Muscle of leg (tissue), 16 donors: ENCODE measurements at places on chromosomes 2 and 18. TPM values are rescaled to one million over a fixed set of nuclear protein-coding genes. Genes with fewer than 3 reads are reported as not detected.

- H3K27ac ChIP-seq: no peak overlapping the region
- DNase-seq: no peak
- H3K36me3 ChIP-seq: no peaks in the 10 kb centered on the region
- no peaks in the 10 kb centered on the region for H3K4me1 ChIP-seq
- no peak overlapping the region for H3K4me3 ChIP-seq
- no peaks in the 10 kb centered on the region for H3K27me3 ChIP-seq
These were observed 55.7 kb downstream of the MEIS1 start for GRCh38 chr2:66490588-66491001.

- DNase-seq: no peak
- H3K36me3 ChIP-seq: peaks cover 47% of the 10 kb centered on the region
- H3K4me3 ChIP-seq: no peak overlapping the region
- no peaks in the 10 kb centered on the region for H3K4me1 ChIP-seq
- H3K27me3 ChIP-seq: no peaks in the 10 kb centered on the region
- H3K27ac ChIP-seq: no peak overlapping the region
These were observed 24.8 kb downstream of the NOP58 start for GRCh38 chr2:202290316-202290715.

- H3K36me3 ChIP-seq: peaks cover 7% of the 10 kb centered on the region
- peak overlapping the region; percentile 84 for H3K27ac ChIP-seq
These were observed 52.8 kb downstream of the GALNT1 start for GRCh38 chr18:35634323-35634722.

- no peak overlapping the region for H3K4me3 ChIP-seq
- H3K36me3 ChIP-seq: no peaks in the 10 kb centered on the region
- no peak overlapping the region for H3K27ac ChIP-seq
- peaks cover 8% of the 10 kb centered on the region for H3K4me1 ChIP-seq
- no peak for DNase-seq
- H3K27me3 ChIP-seq: no peaks in the 10 kb centered on the region
These were observed 34.0 kb downstream of the ST6GAL2 start for GRCh38 chr2:106851881-106852501.

DNA sequence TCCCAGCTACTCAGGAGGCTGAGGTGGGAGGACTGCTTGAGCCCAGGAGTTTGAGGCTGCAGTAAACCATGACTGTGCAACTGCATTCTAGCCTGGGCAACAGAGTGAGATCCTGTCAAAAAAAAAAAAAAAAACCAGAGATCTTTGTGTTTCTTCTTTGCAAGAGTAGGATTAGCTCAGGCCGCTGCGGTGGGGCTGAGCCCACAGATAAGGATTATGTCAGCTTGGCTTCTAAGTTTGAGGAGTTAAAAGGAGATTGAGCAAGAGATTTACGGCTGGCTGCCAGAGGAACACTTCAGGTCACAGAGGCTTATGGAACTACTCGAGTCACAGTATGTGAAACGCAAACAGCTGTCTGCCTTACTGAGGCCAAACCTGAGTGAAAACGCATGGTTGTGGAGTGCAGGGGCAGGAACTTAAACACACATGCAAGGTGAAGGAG lies 146.7 kb upstream of the L3MBTL4 start:
- peaks cover 17% of the 10 kb centered on the region for H3K4me1 ChIP-seq
- no peaks in the 10 kb centered on the region for H3K27me3 ChIP-seq
- DNase-seq: peak; percentile 92
- no peak overlapping the region for H3K4me3 ChIP-seq
- H3K27ac ChIP-seq: no peak overlapping the region

DNA sequence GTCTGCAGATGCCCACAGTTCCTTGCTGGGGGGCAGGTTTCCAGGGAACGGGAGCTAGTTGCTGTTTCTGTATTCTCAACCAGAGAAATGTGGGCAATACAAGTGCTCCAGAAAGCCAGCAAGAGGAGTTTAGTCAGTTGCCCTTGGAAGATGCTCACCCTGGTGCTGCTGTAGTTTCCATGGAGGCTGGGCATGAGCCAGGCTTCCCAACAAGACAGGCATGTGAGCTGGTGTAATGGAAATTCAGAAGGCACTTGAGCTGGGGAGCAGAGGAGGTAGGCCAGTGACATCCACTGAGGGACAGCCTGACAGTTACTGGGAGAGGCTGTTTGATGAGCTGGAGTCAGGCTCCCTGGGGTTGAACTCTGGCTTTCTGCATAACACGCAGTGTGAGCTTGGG lies 7.7 kb downstream of the HK2 start:
- no peak overlapping the region for H3K27ac ChIP-seq
- peaks cover 15% of the 10 kb centered on the region for H3K4me1 ChIP-seq
- no peak overlapping the region for H3K4me3 ChIP-seq

- H3K27ac ChIP-seq: no peak overlapping the region
- H3K27me3 ChIP-seq: no peaks in the 10 kb centered on the region
- DNase-seq: peak; percentile 41
- H3K36me3 ChIP-seq: no peaks in the 10 kb centered on the region
- H3K4me1 ChIP-seq: no peaks in the 10 kb centered on the region
- no peak overlapping the region for H3K4me3 ChIP-seq
These were observed 234.0 kb upstream of the ITGA4 start for GRCh38 chr2:181223234-181223633.

DNA sequence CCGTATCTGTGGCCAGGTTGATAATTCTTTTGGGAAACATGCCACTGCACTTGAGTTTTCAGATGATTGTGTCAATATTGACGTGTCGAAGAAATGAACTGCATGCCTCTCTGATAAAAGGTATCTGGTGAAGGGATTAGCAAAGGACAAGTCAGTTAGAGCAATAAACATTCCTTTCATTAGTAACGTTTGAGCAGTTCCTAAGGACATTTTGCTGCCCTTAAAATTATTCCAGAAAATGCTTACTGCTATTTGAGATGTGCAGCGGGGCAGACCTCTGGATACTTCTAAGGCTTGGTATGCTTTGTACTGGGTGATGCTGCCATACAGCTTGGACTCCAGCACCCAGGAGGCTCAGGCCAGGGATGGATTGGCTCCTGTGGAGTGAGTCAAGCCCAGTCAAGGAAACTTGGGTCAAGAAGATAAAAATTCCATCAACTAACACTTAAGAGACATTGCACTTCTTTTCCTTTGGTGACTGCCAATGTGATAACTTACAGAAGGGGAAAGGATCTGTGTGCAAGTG lies 166.7 kb downstream of the FHOD3 start:
- H3K27me3 ChIP-seq: no peaks in the 10 kb centered on the region
- H3K36me3 ChIP-seq: no peaks in the 10 kb centered on the region
- peak; percentile 47 for DNase-seq
- no peak overlapping the region for H3K27ac ChIP-seq

DNA sequence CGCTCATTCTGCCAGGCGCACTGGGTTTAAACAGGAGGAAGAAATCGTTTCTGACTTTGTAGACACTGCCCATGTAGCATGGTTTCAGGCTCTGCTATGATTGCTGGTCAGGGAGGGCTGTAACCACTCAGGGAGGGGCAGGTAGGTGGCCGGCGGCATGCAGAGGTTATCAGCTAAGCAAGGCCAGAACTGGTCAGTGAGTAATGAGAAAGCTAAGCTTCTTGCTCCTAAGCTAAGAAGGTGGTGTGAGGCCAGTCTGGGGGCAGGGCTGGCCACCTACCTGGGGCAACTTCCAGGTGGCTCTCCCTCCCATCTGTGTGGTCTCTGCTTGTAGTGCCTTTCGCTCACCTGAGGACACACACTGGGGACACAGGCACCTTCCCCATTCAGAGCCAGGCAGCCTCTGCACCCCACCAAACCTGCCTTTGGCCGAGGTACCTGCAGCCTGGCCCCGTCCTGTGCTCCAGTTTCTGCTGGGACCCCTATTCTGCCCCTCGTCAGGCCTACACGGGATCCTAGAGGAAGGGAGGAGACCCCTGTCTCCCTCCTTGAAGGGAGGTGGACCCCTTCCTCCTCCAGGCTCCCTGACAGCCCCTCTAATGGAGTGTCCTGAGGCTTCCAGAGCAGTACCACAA lies 195.9 kb downstream of the SEPTIN10 start:
- no peak for DNase-seq
- H3K27me3 ChIP-seq: no peaks in the 10 kb centered on the region
- no peak overlapping the region for H3K4me3 ChIP-seq
- peaks cover 10% of the 10 kb centered on the region for H3K4me1 ChIP-seq

- H3K27me3 ChIP-seq: no peaks in the 10 kb centered on the region
- no peaks in the 10 kb centered on the region for H3K36me3 ChIP-seq
- H3K27ac ChIP-seq: peak overlapping the region; percentile 76
- peaks cover 32% of the 10 kb centered on the region for H3K4me1 ChIP-seq
- H3K4me3 ChIP-seq: peak overlapping the region; percentile 10
- DNase-seq: peak; percentile 87
These were observed 98.7 kb downstream of the PLB1 start for GRCh38 chr2:28594332-28595108.

DNA sequence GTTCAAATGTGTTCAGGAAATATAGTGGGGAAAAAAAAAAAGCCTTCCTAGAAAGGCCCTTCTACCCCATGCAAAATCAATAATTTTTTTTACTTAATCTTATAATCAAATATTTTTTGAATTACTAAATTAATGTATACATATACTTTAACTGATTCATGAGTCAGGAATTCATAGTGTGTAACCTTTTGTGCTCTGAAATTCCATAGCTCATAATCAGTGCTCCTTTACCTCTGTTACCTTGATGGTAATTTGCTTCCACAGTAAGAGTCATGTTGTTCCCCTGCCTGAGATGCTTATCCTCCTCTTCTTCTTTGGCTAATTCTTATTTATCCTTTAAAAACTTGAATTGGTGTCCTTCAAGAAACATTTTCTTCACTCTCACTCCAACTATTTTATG lies 414.2 kb downstream of the THSD7B start:
- no peaks in the 10 kb centered on the region for H3K36me3 ChIP-seq
- H3K27ac ChIP-seq: no peak overlapping the region
- no peak for DNase-seq
- H3K4me1 ChIP-seq: no peaks in the 10 kb centered on the region
- no peak overlapping the region for H3K4me3 ChIP-seq

DNA sequence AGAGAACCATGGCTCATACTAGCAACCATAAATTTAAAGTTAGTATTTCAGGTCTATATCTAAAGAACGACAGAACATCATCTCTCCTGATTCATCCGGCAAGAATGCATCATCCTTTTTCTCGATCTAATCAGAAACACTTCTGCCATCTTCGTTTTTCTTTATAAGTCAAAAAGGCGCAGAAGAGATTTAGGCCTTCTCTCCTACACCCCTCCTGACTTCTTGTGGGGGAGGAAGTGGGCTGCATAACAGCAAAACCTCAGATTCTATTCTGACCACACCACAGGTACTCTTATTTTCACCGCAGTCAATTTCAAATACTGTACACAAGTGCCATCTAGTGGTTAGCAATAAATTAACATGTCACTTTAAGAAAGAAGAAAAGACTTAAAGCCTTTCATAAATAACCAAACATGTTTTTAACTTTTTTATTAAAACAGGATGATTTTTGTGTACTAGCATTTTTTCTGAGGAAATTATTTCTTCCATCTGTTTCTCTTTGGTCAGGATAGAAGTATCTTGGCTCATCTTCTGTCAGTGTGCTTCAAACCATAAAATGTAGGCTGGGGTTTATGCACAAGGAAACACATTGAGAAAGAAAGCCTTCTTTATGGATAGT lies 48.4 kb upstream of the PIK3C3 start:
- H3K4me1 ChIP-seq: no peaks in the 10 kb centered on the region
- no peaks in the 10 kb centered on the region for H3K27me3 ChIP-seq
- H3K27ac ChIP-seq: no peak overlapping the region
- no peak overlapping the region for H3K4me3 ChIP-seq

DNA sequence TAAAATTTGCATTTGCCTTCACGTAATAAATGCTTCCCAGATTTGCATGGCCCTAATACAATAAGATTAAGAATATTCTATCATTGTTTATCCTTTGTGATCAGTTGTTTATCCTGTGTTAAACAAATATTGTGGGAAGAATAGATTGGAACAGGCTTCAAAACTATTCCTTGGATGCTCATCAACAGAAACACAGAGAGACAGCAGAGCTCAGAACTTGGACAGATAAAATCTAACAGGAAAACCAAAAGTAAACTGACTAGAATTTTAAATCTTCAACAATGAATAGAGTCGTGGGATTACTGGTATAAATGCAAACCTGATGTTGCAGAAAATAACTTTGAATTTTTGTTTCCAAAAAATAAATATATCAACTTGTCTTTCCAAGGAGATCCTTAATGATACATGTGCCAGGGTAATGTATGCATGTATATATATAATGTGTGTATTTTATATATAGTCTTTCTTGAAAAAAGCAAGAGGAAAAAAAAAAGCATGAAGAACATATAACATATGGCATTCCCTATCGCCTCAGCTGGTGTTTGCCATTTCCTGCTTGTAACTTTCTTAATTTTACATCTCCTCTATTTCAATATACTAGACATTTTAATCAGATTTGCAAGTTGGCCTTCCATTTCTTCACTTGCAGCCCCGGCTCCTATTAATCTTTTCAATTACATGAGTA lies 59.9 kb upstream of the TANK start:
- DNase-seq: peak; percentile 43

- no peaks in the 10 kb centered on the region for H3K4me1 ChIP-seq
- DNase-seq: peak; percentile 9
- H3K27ac ChIP-seq: no peak overlapping the region
- H3K36me3 ChIP-seq: no peaks in the 10 kb centered on the region
- H3K27me3 ChIP-seq: no peaks in the 10 kb centered on the region
These were observed 45.3 kb downstream of the RBKS start for GRCh38 chr2:27844821-27845255.

DNA sequence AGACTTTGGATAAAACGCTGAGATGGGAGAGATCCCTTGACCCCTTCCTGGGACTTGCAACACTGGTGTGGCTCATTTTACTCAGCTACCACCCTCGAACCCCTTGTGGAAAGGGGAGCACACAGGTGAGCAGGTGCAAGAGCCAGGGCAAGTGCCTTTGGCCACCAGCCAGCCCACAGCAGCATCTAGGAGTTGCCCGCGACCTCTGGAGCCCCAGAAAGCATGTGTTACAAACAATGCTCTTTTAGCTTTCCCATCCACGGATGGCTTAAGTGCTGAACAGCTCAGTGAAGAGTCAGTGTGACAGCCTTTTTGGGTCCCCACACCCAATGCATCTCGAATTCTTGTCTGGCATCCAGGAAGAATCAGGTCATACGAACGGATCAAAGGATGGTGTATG lies 197.8 kb downstream of the MEMO1 start:
- no peak overlapping the region for H3K4me3 ChIP-seq
- peaks cover 3% of the 10 kb centered on the region for H3K4me1 ChIP-seq

DNA sequence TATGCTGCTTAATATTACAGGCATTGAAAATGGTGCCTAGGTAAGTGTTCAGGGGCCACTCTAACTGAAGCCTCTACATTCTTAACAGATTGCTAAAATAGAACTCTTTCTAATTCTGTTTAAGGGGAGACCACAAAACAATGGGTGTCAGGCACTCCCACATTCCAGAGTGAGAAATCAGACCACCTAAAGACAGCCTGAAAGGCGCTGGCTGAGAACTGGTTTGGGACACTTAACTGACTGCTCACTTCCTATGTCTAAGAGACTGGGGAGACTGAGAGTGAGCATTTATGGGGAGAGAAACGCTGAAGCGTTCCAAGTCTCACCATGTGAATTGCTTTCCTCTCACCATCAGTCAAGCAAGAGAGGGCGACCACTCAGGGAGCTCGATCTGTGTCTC lies 108.8 kb upstream of the ITGB6 start:
- H3K4me1 ChIP-seq: peaks cover 21% of the 10 kb centered on the region
- H3K36me3 ChIP-seq: peaks cover 9% of the 10 kb centered on the region
- no peak overlapping the region for H3K27ac ChIP-seq
- H3K27me3 ChIP-seq: no peaks in the 10 kb centered on the region
- DNase-seq: no peak

- no peaks in the 10 kb centered on the region for H3K4me1 ChIP-seq
- H3K27ac ChIP-seq: no peak overlapping the region
- H3K4me3 ChIP-seq: no peak overlapping the region
These were observed 114.5 kb downstream of the USP34 start for GRCh38 chr2:61356261-61356957.

The ALLC gene
- total RNA-seq: 0.09 TPM

The PLEK gene
- total RNA-seq: 4.4 TPM

The VRK2 gene
- 15.0 TPM for total RNA-seq

The AP1S3 gene
- 0.31 TPM for total RNA-seq

The MAP3K20 gene
- total RNA-seq: 77.3 TPM

The NYAP2 gene
- total RNA-seq: 0.40 TPM

The SGO2 gene
- total RNA-seq: 5.3 TPM

The GPD2 gene
- 20.7 TPM for total RNA-seq

The ZNF512 gene
- total RNA-seq: 44.6 TPM
